ENCODE measurements at places on chromosomes 13 and 19. TPM values are rescaled to one million over a fixed set of nuclear protein-coding genes. Genes with fewer than 3 reads are reported as not detected.

The DZIP1 gene
- 9.1 TPM for total RNA-seq

The MAMSTR gene
- total RNA-seq, result 29.3 TPM

DNA sequence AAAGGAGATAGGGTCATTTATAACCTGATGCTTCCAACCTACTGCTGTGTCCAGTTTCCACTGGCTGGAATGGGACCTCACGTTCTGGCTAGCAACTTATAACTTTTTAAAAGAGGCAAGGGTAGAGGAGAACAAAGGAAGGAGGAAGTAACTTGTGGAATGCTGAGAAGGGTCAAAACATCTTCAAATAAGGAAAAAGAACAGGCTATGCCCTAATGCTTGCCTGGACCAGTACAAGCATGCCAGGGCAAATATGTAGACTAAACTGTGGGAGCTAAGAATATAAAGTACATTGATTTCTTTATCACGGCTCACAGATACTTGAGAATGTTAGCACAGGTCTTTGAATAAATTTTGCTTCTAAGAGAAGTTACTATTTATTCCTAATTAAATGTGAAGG is 1.5 kb upstream of the ZNF561 start:
- H3K4me3 ChIP-seq, result no peak overlapping the region
- H3K27ac ChIP-seq, result no peak overlapping the region
- peaks cover 17% of the 10 kb centered on the region for H3K36me3 ChIP-seq
- H3K27me3 ChIP-seq, result no peaks in the 10 kb centered on the region
- H3K4me1 ChIP-seq, result peaks cover 24% of the 10 kb centered on the region
- DNase-seq, result no peak

DNA sequence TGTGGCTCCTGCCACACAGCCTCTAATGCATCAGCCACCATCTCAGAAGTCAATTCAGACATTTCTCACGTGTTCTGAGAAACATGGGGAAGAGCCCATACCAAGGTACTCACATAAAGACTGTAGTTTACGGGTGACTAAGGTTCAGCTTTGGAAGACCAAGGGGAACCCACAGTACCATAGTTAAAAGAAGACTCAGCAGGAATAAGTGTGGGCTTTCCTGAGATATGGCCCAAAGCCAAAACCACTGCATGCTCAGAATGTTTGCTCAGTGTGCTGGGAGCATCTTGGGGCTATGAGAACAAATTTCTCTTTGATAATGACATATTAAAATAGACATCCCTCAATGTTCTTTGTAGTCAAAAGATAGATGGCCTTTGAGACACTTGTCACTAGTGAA is 283.8 kb downstream of the DCT start:
- H3K4me1 ChIP-seq, result no peaks in the 10 kb centered on the region
- no peak overlapping the region for H3K4me3 ChIP-seq
- no peak for DNase-seq

DNA sequence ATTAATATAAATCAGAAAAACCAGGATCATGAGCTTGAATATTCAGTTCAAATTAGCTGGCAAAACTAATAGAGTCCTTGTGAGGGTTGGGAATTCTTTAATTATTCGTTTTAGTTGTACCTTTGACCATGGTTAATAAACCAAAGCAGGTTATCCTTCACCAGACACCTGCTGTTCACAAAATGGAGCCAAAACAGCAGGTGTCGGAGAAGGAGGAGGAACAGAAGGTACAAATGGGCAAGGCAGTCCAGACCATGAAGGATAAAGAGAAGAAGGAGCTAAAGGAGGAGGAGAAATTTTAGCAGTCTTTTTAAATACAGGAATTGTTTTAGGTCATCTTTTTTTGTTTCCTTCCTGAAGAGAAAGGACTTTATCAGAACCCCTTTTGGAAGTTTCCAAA is 106.1 kb downstream of the NHLRC3 start:
- H3K4me1 ChIP-seq, result no peaks in the 10 kb centered on the region
- H3K36me3 ChIP-seq, result no peaks in the 10 kb centered on the region
- no peak overlapping the region for H3K27ac ChIP-seq
- no peaks in the 10 kb centered on the region for H3K27me3 ChIP-seq

DNA sequence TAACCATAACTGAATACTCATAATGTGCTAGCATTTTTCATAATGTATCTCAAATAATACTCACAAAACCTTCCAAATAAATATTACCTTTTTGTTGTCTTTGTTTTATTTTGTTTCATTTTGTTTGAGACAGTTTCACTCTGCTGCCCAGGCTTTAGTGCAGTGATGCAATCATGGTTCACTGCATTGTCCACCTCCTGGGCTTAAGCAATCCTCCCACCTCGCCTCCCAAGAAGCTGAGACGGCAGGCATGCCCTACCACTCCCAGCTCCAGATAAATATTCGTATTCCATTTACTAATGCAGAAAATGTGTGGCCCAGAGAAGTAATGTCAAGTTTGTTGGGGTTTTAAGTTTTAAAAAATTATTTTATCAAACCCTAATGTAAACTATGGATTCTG is 739.1 kb downstream of the GPC5 start:
- no peaks in the 10 kb centered on the region for H3K27me3 ChIP-seq
- no peaks in the 10 kb centered on the region for H3K4me1 ChIP-seq
- no peak for DNase-seq
- H3K4me3 ChIP-seq, result no peak overlapping the region
- H3K27ac ChIP-seq, result no peak overlapping the region

GRCh38 chr13:85655040-85655439 is 144.2 kb downstream of the SLITRK6 start:
- H3K4me3 ChIP-seq, result no peak overlapping the region
- no peak for DNase-seq
- no peaks in the 10 kb centered on the region for H3K36me3 ChIP-seq
- no peaks in the 10 kb centered on the region for H3K4me1 ChIP-seq

- H3K36me3 ChIP-seq, result no peaks in the 10 kb centered on the region
- no peaks in the 10 kb centered on the region for H3K27me3 ChIP-seq
- H3K4me3 ChIP-seq, result no peak overlapping the region
These were observed 24.2 kb downstream of the CERS4 start for GRCh38 chr19:8233370-8233769.

- no peaks in the 10 kb centered on the region for H3K36me3 ChIP-seq
- H3K4me1 ChIP-seq, result no peaks in the 10 kb centered on the region
- no peak overlapping the region for H3K4me3 ChIP-seq
- H3K27me3 ChIP-seq, result no peaks in the 10 kb centered on the region
- no peak overlapping the region for H3K27ac ChIP-seq
- no peak for DNase-seq
These were observed 72.1 kb downstream of the MIPEP start for GRCh38 chr13:23817136-23817535.

DNA sequence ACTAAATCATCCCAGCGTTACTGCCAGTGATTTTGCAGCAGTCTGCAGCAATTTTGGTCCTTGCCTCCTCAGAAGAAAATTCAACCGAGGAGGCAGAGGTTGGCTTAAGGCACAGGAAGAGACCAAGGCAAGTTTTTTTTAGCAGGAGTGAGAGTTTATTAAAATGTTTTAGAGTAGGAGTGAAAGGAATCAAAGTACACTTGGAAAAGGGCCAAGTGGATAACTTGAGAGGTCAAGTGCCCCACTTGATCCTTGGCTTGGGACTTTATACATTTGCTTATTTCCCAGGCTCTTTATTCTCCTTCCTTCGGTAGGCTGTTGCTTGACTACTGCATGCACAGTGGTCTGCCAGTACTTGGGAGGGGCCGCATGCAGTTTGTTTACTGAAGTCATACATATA is 2.9 kb upstream of the ZNF134 start:
- H3K4me1 ChIP-seq, result no peaks in the 10 kb centered on the region
- H3K4me3 ChIP-seq, result no peak overlapping the region
- H3K36me3 ChIP-seq, result peaks cover 4% of the 10 kb centered on the region
- no peak for DNase-seq
- H3K27me3 ChIP-seq, result no peaks in the 10 kb centered on the region
- H3K27ac ChIP-seq, result no peak overlapping the region
